G401 (cell line): ENCODE measurements at places on chromosomes 6 and 20. TPM values are rescaled to one million over a fixed set of nuclear protein-coding genes. Genes with fewer than 3 reads are reported as not detected.

The HLA-DRA gene
- total RNA-seq = not detected in 2 replicates

- no peak for DNase-seq
These were observed 17.6 kb downstream of the PRDM1 start for GRCh38 chr6:106103728-106104109.

- DNase-seq = no peak
These were observed 38.2 kb downstream of the NOL7 start for GRCh38 chr6:13653296-13653695.

DNA sequence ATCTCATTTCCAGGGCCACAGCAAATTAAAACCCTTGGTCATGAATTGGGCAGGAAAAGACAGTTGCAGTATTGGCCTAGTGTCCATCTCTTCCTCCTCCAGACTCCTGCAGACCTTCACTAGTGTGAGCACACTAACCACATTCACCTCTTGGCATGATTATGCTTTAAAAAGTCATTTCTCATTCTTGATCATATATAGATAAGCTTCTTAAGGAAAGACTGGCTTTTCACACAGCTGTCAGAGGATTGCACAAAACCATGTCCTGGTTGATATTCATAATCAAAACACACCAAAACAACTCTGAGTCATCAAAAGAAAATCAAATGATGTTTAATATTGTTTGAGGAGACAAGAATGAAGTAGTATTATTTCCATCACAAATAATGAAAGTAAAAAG is 52.1 kb downstream of the TMEM200A start:
- no peak for DNase-seq

The NMBR gene
- not detected in 2 replicates for total RNA-seq

GRCh38 chr6:140670021-140670420 is 1295.6 kb upstream of the CITED2 start:
- no peak for DNase-seq

- DNase-seq = no peak
These were observed 13.3 kb downstream of the GRM4 start for GRCh38 chr6:34132486-34133185.
